ENCODE measurements at places on chromosomes 1 and 21. TPM values are rescaled to one million over a fixed set of nuclear protein-coding genes. Genes with fewer than 3 reads are reported as not detected.

The NEXN gene
- total RNA-seq, result 1.4 TPM

The FCAMR gene
- not detected for total RNA-seq

The ESPN gene
- total RNA-seq, result 0.69 TPM

The LRRC38 gene
- total RNA-seq, result not detected

The PTPN22 gene
- total RNA-seq, result not detected
